Fibroblast of skin of right quadriceps (primary cell): ENCODE measurements at places on chromosomes 6 and 20.

GRCh38 chr6:36888654-36889481, 3.1 kb downstream of the C6orf89 start:
- no peak for DNase-seq

GRCh38 chr6:144234399-144234798, 50.7 kb upstream of the UTRN start:
- no peak for DNase-seq

DNA sequence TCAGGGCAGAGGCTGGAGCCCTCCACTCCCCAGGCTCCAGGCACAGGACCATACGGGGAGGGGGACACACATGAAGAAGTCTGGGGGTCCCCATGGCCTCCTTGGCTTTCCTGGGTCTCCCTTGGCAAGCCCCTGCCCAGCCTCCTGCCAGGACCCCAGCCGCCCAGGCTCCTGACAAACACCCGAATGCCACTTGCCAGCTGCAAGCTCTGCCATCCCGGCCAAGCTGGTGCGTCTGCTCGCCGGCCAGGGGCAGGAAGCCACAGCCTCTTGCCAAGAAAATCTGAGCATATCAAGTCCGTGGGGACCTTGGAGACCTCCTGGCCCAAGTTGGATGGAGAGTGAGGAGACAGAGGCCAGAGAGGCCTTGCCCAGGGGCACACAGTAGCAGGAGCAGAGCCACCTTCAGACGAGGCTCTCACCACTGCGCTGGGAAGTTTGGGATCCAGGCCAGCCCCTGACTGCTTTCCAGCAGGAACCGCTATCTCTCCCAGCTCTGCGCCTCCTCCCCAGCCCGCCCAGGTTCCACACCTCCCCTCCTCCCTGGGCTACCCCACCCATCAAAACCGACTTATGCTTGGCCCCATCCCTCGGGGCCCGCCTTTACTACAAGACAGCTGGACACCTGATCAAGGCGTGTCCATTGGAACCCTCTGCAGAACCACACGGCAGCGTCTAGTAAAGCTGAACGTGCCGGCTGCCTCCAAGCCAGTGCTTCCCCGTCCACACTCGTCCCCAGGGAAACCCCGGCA, 80.2 kb downstream of the GRM4 start:
- no peak for DNase-seq

DNA sequence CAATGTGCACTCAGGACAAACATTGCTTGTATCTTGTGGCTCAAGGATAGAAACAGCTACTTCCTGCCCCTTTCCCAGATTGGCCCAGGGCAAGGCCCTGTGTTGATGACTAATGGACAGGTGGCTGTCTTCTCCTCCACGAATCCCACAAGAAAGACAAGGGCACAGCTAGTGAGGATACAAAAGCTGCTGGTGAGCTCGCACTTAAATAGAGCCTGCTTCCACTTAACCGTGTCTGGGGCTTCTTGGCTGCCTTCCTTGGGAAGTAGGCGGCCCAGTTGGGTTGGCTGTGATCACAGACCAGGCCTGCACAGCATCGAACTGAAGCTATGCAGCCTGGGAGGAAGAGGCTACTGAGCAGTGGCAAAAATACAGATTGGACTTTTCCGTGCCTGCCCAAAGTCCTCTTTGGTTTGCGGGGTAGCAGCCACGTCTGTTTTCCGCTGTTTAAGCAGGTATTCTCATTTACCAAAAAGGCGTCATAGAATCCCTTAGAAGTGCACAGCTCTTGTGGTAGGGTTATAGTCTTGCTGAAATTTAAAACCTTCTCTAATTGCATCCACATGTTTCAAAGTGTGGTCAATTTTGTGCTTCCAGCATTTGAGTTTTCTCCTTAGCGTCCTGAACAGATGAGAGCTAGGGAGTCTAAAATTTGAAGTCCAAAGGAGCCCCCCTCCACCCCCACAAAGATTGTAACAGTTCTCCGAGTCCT, 23.0 kb upstream of the NAA20 start:
- DNase-seq = peak; percentile 78

DNA sequence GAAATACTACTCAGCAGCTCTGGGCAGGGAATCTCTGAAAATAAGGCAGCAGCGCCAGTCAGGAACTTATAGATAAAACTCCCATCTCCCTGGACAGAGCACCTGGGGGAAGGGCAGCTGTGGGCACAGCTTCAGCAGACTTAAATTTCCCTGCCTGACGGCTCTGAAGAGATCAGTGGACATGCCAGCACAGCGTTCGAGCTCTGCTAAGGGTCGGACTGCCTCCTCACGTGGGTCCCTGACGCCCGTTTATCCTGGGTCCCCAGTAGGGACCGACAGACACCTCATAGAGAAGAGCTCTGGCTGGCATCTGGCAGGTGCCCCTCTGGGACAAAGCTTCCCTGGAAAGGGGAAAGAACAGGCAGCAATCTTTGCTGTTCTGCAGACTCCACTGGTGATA, 59.0 kb downstream of the COL21A1 start:
- DNase-seq = no peak

GRCh38 chr6:124479991-124480430, 482.2 kb upstream of the RNF217 start:
- DNase-seq = peak; percentile 36

DNA sequence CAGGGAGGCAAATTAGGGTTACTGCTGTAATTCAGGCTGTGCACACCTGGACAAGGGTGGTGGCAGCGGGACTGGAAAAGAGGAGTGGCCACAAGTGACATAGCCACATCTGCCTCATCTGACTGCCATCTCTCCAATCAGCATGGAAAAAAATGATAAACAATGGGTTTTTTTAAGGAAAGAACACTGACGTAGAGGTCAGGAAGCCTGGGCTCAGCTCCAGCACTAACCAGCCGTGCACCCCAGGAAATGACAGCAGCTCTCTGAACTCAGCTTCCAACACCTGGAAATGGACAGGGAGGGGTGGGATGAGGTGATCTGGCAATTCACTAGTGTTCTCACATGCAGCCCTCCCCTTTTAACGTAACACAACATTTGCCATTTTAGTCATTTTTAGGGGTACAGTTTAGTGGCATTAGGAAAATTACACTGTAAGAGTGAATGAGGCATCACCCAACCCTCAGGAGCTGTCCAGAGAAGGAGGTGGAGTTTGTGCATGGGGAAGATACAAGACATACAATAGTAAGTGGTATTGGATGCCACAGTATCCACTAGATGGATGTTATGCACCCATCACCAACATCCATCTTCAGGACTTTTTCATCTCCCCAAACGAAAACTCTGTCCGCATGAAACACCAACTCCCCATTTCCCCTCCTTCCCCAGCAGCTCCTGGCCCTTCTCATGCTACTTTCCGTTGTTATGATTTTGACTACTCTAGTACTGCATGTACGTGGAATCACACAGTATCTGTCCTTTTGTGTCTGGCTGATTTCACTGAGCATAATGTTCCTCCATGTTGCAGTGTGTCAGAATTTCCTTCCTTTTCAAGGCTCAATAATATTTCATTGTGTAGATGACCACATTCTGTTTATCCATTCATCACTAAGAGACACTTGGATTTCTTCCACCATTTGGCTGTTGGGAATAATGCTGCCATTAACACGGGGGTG, 215.5 kb upstream of the ECI2 start:
- peak; percentile 22 for DNase-seq

DNA sequence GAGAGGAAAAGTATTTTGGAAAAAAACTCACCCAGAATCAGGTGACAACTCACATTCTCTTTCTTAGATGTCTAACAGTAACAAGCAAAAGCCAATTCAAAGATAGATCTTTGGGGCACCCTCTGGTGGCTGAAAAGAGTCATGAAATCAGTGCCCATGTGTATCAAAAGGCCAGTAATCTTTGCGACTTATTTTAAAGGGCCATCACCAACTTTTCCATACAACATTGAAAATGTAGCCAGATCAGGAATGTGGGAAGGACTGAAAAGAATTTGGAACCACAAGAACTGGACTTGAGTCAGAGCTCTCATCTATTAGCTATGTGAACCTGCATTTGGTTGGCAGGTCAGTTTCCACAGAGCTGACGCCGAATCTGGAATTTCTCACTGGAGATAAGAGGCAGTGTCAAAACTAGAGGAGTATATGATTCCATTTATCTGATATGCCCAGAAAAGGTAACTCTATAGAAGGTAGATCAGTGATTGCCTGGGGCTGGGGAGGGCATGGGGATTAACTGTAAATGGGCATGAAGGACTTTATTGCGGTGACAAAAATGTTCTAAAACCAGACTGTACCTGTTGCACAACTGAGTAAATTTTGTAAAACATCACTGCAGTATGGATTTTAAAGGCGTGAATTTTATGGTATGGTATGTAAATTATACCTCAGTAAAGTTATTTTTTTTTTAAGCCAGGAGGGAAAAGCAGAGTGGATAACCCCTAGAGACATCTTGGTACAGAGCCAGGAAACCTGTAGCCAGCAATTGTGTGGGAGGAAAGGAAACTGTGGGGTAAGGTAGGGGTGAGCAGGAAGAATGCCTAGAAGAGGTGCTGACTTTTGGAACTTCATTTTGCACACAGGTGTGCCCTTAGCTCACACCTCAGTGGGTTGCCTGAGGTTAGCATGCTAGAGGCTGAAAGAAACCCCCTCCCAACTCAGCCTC, 117.1 kb upstream of the ASF1A start:
- peak; percentile 78 for DNase-seq

DNA sequence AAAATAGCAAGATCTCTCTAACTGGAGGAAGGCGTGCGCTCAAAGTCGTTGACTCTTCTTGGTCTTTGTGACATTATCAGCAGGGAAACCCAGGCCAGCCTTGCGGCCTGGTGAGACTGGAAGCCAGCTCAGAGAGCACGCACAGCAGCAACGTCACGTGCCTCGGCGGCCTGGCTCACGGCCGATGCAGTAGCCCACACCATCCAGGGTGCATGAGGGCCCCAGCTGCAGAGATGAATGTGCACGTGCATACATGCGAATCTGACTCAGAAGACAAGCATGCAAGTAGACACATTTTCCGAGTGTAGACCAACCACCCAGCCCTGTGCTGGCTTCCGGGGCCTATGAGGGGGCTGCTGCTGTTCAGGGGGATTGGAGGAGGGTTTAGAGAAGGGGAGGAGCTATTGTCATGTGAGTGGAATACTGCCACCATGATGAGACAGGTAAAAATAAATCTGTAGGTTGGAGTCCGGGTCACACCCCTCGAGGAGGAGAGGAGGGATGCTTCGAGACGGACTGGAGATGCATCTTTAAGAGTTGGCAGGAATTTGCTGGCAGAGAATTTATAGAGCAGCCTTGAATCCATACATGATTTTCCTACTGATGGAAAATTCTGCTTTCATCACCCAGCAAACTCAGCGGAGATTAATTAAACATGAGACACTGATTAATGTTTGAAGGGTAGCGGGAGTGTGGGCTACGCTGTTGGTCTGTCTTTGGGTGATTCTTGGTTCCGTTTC, 388.2 kb downstream of the CDH4 start:
- DNase-seq = peak; percentile 92

DNA sequence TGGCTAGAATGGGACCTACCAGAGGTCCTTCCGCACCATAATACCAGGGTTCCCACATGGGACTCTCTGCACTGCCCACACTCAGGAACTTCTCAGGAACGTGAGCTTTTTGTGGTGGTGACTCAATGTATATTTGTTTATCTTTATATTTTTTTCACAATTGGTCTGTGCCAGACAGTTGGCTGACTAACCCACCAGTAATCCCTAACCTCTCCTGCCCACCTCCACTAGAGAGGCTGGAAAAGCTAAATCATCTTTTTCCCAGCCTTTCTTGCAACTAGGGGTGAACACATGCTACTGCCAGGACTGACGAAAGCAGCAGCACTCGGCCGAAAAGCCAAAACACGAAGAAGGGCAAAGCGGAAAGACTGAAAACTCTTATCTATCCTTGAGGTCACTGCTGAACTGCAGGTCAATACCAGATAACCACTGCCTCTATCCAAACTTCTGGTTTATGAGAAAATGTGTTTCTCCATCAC, 112.9 kb downstream of the TRERF1 start:
- peak; percentile 98 for DNase-seq

GRCh38 chr6:64988148-64988547, 718.9 kb downstream of the EYS start:
- no peak for DNase-seq

DNA sequence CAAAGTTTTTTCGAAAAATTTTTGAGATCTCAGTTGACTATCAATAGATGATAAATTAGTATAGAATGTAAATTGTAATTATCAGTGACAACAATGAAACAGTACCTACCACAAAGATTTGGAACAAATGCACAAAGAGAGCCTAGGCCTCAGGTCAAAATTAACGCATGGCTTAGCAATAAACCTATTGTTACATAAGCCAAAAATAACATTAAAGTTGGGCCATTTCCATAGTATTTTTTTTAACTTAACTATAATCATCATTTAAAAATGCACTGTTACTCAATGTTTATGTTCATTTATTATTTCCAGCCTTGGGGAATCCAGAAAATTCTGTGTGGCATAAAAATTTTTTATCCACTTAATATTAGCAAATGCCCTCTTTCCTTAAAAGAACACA, 117.0 kb downstream of the EPB41L2 start:
- DNase-seq = peak; percentile 45

GRCh38 chr6:163668061-163668426, 253.5 kb downstream of the QKI start:
- DNase-seq = no peak

- peak; percentile 86 for DNase-seq
Observed at GRCh38 chr20:48025661-48026060, 240.4 kb upstream of the SULF2 start.

DNA sequence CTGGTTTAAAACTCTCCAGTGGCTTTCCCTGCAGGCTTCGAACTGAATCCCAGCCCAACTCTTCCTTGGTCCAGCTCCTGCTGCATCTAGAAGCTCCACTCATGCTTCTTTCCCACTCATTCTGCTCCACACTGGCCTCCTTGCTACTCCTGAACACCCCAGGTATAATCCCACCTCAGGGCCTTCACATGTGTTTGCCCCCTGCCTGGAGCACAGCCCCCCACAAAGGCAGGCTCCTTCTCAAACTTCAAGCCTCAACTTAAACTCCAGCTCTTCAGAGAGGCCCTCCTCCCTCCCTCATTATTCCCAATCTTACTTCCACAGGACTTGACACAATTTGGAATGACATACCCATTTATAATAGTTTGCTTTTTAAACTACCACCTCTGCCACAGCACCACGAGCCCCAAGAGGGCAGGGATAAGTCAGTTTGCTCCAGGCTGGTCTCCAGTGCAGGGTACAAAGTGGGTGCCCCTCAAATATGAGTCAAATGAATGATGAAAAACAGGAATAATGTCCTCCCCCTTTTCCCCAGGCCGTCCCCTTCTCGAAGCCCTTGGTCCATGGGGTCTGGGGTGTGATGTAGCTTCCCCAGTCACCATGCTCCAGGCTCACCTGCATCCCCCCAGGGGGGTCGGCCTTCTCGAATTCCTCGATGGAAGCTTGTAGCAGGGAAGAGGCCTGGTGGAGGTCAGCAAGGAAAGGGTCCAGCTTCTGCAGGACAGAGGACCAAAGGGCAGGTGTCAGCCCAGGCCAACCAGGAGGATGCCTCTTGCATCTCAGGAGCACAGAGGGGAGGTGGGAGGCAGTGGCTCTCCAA, 37.4 kb downstream of the KIAA1755 start:
- no peak for DNase-seq
